Spleen (tissue), 13 donors: ENCODE measurements at places on chromosomes 6 and 20. TPM values are rescaled to one million over a fixed set of nuclear protein-coding genes. Genes with fewer than 3 reads are reported as not detected.

GRCh38 chr6:118881440-118882313 lies 12.3 kb upstream of the ASF1A start:
- peak overlapping the region; percentile 34 for H3K27ac ChIP-seq
- H3K36me3 ChIP-seq = no peaks in the 10 kb centered on the region
- H3K27me3 ChIP-seq = no peaks in the 10 kb centered on the region
- H3K4me1 ChIP-seq = peaks cover 5% of the 10 kb centered on the region
- DNase-seq = no peak

- no peak for DNase-seq
- H3K4me1 ChIP-seq = no peaks in the 10 kb centered on the region
- no peaks in the 10 kb centered on the region for H3K27me3 ChIP-seq
These were observed 20.9 kb downstream of the FAM8A1 start for GRCh38 chr6:17621003-17621402.

DNA sequence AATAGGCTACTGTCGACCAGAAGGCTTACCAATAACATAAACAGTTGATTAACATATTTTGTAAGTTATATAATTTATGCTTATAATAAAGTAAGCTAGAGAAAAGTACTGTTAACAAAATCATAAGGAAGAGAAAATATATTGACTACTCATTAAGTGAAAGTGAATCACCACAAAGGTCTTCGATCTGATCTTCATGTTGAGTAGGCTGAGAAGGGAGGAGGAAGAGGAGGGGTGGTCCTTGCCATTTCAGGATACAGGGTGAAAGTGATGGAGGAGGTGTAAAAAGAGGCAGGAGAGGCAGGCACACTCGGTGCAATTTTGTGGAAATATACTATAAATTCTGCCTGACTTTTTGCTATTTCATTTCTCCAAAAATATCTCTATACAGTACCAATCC lies 10.4 kb downstream of the FBXL4 start:
- no peak overlapping the region for H3K27ac ChIP-seq
- no peaks in the 10 kb centered on the region for H3K27me3 ChIP-seq
- H3K4me3 ChIP-seq = no peak overlapping the region

GRCh38 chr6:113825781-113826180 lies 31.4 kb upstream of the MARCKS start:
- H3K36me3 ChIP-seq = no peaks in the 10 kb centered on the region
- H3K4me3 ChIP-seq = no peak overlapping the region
- no peak for DNase-seq
- no peaks in the 10 kb centered on the region for H3K27me3 ChIP-seq
- H3K27ac ChIP-seq = no peak overlapping the region
- no peaks in the 10 kb centered on the region for H3K4me1 ChIP-seq

- no peaks in the 10 kb centered on the region for H3K36me3 ChIP-seq
- no peak overlapping the region for H3K4me3 ChIP-seq
- no peak overlapping the region for H3K27ac ChIP-seq
- no peaks in the 10 kb centered on the region for H3K4me1 ChIP-seq
- no peak for DNase-seq
These were observed 92.2 kb upstream of the HIVEP1 start for GRCh38 chr6:11919771-11920440.

The SH3BGRL2 gene
- 9.8 TPM for total RNA-seq

The TULP1 gene
- total RNA-seq = not detected

The LYRM4 gene
- 36.5 TPM for total RNA-seq

GRCh38 chr6:76275746-76276145 lies 203.3 kb upstream of the IMPG1 start:
- H3K4me1 ChIP-seq = no peaks in the 10 kb centered on the region
- no peak for DNase-seq
- no peaks in the 10 kb centered on the region for H3K36me3 ChIP-seq
- no peaks in the 10 kb centered on the region for H3K27me3 ChIP-seq
- no peak overlapping the region for H3K27ac ChIP-seq
- H3K4me3 ChIP-seq = no peak overlapping the region

GRCh38 chr6:168154263-168154917 lies 75.4 kb upstream of the FRMD1 start:
- no peak for DNase-seq
- no peaks in the 10 kb centered on the region for H3K27me3 ChIP-seq
- H3K27ac ChIP-seq = no peak overlapping the region
- no peaks in the 10 kb centered on the region for H3K4me1 ChIP-seq
- H3K36me3 ChIP-seq = no peaks in the 10 kb centered on the region

DNA sequence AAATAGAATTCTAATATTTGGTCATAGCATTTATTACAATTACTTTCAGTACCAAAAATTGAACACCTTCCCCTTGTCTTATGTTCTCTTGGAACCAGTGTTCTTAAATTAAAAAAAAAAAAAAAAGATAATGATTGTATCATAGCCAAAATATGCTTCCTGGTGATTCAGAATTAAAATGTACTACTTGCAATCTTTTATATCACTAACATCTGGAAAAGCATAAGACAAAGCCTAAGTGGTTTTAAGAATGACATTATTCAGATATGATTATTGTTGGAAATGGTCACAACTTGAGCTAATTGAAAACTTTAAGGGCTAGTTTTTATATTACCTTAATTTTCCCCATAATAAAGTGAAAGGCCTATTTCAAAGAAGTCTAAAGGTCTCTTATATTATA lies 493.3 kb upstream of the MARCKS start:
- no peak overlapping the region for H3K27ac ChIP-seq
- no peaks in the 10 kb centered on the region for H3K4me1 ChIP-seq
- DNase-seq = no peak
- H3K4me3 ChIP-seq = no peak overlapping the region
- no peaks in the 10 kb centered on the region for H3K36me3 ChIP-seq

GRCh38 chr6:16730738-16731477 lies 30.4 kb downstream of the ATXN1 start:
- no peaks in the 10 kb centered on the region for H3K27me3 ChIP-seq
- DNase-seq = no peak
- peaks cover 10% of the 10 kb centered on the region for H3K4me1 ChIP-seq
- H3K27ac ChIP-seq = no peak overlapping the region

The MGME1 gene
- total RNA-seq = 28.9 TPM
